GM12878 (cell line): ENCODE measurements at places on chromosomes 7 and 10.
A peak's percentile ranks its signal among the peaks of the same experiment; 100 is the strongest.

- no peak for DNase-seq
Measured at GRCh38 chr10:87546971-87547413, 42.3 kb downstream of the MINPP1 start.

DNA sequence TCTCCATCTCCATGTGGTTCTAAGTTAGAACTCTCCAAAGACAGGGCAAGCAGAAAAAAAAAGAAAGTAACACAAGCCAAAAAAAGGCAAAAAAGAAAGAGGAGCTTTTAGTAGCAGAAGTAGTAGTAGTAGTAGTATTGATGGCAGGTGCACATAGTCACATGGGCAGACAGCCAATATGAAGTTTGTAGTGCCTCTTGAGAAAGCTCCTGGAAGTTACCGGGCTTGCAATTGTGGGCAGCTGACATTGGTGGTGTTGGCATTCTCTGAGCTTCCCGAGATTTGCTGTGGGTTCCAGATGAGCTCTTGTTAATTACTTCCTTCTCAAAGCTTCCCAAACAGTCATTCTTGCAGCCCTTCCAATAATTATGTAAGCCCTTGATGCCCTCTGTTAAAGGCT is 1128.5 kb downstream of the TYW1 start:
- no peak for DNase-seq

- no peak for DNase-seq
Measured at GRCh38 chr10:50396491-50397311, 145.4 kb upstream of the ASAH2 start.

DNA sequence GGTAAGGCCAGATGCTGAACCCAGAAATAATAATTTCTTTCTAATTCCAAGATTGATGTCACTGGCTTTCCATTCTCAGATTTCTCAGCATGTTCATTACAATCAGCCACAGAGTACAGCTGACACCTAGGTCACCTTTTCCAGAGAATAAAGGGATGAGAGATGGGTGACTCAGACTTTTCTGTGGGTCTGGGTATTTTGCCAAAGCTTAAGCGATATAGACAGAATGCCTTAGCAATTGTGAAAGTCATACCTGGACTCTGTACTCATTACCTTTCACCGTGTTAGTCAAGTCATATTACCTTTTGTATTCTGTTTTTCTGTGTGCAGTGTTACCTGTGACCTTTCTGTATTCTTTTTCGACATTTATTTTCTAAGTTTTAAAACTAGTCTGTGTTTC is 10.6 kb upstream of the PRTFDC1 start:
- DNase-seq: no peak

GRCh38 chr10:78599122-78599853 is 469.5 kb upstream of the ZMIZ1 start:
- DNase-seq: no peak

DNA sequence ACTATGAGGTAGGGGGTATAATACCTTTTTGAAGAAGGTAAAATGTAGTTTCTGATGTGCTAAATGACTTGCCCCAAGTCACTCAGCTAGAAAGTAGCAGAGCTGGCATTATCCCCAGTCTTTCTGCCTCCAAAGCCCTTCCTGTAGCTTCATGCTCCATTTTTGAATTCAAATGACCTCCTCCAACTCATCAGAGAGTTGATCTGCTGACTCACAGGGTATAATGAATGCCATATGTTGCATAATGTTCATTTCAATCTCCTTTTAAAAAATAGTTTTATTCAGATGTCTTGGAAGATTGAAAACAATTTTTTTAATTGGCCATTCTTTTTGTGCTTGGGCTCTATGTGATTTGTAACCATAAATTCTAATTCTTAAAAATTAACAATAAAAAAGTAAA is 272.8 kb upstream of the IMMP2L start:
- no peak for DNase-seq

- peak; percentile 51 for DNase-seq
Measured at GRCh38 chr10:90911133-90912051, 9.5 kb downstream of the ANKRD1 start.

- DNase-seq: no peak
Measured at GRCh38 chr7:36484265-36484664, 94.6 kb downstream of the ANLN start.

GRCh38 chr7:14403587-14403986 is 414.1 kb upstream of the ETV1 start:
- DNase-seq: no peak
